Activated T-helper 2 cell treated with anti-CD3 and anti-CD28 coated beads, Interferon-gamma antibody, Interleukin-2, Interleukin-4, amounts not matched to agents 10 μg/mL and 5 μg/mL and 100 μg/mL, durations not matched to agents 14 hours and 24 hours and 36 hours (primary cell): ENCODE measurements at places on chromosomes 4 and X. TPM values are rescaled to one million over a fixed set of nuclear protein-coding genes. Genes with fewer than 3 reads are reported as not detected.

GRCh38 chrX:18994713-18995112 is 10.8 kb upstream of the PHKA2 start:
- DNase-seq: no peak

GRCh38 chr4:95045429-95045828 is 287.7 kb downstream of the BMPR1B start:
- no peak for DNase-seq

DNA sequence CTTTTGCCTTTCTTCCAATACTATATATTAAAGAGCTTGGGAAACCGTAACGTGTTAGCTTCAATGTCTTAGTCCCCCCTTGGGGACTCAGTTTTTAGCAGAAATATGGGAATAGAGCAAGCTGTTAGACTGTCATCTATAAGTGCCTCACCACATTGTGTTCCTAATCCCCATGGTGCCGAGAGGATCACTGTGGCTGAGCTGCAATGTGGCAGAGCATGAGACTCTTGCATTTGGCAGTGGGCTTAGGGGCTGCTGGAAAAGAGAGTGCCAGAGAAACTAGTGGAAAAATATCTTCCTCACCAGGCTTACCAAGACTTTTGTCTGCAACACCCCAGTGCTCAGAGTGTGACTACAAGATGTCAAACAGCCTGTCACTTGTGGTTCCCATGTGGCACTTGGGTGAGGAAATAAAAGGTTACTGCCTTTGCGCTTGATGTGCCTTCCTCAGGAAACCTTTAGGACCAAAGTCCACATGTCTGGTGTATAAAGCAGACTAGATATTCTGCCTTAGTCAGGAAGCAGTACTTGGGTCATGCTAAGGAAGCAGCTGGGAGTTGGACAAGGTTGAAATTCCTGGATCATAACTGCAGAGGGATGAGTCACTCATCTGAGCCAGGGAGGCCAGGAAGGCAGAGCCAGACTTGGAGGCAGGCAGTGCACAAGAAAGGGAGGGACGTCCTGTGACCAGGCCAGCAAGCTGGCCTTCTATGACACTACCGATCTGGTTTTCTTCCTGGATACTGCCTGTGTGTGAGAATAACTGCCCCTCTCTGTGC is 9.7 kb upstream of the MAGEA4 start:
- no peak for DNase-seq

- DNase-seq: no peak
These were observed 23.8 kb downstream of the SSX1 start for GRCh38 chrX:48278958-48279357.

DNA sequence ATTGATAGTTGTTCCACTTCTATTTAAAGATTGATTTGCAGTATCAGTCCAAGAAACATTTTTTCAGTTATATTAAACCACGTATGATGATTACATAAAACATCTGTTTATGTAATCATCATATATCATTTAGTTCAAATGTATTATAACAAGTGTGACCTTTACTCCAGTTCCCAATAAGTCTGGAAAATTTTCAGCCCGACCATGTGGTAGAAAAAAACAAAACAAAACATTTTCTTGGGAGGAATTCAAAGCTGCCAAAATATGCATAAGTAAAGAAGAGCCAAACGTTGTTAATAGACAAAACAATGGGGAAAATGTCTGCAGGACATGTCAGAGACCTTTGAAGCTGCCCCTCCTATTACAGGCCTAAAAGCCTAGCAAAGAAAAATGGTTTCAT is 709.1 kb downstream of the FAT4 start:
- no peak for DNase-seq

GRCh38 chr4:174265916-174266315 is 17.6 kb downstream of the FBXO8 start:
- DNase-seq: no peak

DNA sequence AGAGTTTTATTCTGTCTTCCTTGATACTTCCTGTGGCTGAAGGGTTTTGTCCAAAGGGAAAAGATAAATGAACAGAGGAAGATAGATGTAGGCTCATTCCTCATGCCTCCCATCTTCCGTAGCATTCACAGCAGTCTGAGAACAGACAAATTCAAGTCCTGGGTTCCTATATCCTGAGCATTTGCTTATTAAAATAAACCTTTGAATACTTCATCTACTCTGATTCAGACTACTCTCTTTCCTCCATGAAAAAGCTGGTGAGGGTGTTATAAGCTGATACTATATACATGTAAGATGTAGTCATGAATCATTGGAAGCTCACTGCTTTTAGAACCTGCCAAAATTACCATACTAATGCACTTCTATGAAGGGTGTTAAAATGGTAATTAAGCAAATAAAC is 61.2 kb downstream of the GAB1 start:
- no peak for DNase-seq

GRCh38 chrX:10901290-10901633 is 209.9 kb upstream of the HCCS start:
- no peak for DNase-seq

- DNase-seq: no peak
These were observed 55.9 kb downstream of the CPLX1 start for GRCh38 chr4:770022-770421.

- no peak for DNase-seq
These were observed 588.2 kb upstream of the ADGRL3 start for GRCh38 chr4:60611762-60612496.

DNA sequence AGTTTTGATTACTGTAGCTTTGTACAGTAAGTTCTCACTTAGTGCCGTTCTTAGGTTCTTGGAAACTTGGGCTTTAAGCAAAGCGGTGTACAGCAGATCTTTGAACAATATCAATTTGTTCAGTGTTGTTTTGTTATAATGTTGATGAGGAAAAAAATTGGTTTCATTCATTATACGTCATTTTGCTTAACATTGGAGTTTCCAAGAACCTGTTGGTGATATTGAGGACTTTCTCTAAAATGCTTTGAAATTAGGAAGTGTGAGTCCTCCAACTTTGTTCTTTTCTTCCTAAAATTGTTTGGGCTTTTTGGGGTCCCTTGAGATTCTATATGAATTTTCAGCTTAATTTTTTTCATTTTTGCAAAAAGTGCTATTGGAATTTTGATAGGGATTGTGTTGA is 49.1 kb downstream of the STAG2 start:
- no peak for DNase-seq

DNA sequence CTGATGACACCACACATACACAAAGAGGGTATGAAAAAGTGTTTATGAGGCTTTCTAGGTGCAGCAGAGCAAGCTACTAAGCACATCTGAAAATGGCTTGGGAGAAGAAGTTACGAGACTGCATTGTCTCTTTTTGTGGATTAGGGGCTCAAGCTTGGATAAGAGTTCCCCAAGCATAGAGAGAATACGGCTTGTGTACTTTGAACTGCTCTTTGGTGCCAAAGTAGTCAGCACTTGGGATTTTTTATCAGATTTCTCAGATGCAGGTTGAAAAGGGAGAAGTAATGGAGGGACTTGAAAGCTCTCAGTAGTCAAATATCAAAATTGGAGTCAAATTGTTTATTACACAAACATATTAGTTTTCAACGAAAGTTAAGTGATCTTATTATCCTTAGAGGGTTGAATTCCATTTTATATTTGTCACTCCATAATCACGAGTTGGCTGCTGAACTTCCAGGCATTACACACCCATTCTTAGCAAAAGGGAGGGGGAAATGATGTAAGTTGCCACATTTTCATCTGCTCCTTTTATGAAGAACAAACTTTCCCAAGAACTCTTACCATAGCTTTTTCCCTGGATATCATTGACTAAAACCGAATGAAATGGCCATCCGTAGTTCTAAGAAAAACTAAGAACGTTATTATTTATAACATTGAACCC is 1904.9 kb downstream of the PCDH7 start:
- DNase-seq: no peak

- DNase-seq: no peak
These were observed 144.8 kb upstream of the SLIT2 start for GRCh38 chr4:20106921-20107320.

DNA sequence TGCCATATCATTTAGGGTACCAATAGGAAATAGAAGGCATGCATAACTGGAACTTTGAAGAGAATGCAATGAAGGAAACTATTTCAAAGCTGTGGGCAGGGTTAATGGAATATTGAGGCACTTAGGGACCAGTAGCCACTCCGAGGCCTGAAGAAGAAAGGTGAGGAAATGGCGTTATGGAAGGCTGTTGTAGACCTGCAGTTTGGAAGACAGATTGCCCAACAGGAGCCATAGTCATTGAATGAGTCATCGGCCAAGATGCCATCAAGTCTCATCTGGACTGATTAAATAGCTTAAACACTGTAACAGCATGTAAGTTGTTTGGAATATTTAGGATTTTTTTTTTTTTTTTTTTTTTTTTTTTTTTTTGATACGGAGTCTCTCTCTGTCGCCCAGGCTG is 11.6 kb downstream of the CXCL13 start:
- DNase-seq: no peak

- DNase-seq: no peak
These were observed 12.5 kb downstream of the IRF2 start for GRCh38 chr4:184461711-184462441.

- no peak for DNase-seq
These were observed 897.7 kb upstream of the EPHA5 start for GRCh38 chr4:66568001-66568400.

DNA sequence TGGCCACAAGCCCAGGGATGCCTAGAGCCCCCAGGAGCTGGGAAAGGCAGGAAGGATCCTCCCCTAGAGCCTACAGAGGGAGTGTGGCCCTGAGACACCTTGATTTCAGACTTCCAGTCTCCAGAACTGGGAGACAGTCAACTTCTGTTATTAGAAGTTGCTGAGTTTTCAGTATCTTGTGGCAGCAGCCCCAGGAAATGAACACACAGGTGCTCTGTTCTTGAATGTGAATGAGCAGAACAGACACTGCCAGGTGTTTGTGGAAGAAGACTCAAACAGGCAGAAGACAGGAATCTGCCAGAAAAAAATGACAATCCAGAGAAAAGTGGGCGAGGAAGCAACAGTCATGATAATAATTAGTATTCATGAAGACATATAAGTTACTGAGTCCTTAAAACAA is 64.5 kb upstream of the STS start:
- no peak for DNase-seq

- no peak for DNase-seq
These were observed 27.0 kb downstream of the BLOC1S4 start for GRCh38 chr4:6742989-6743388.

GRCh38 chrX:13571136-13571535 is 1.7 kb downstream of the EGFL6 start:
- no peak for DNase-seq

DNA sequence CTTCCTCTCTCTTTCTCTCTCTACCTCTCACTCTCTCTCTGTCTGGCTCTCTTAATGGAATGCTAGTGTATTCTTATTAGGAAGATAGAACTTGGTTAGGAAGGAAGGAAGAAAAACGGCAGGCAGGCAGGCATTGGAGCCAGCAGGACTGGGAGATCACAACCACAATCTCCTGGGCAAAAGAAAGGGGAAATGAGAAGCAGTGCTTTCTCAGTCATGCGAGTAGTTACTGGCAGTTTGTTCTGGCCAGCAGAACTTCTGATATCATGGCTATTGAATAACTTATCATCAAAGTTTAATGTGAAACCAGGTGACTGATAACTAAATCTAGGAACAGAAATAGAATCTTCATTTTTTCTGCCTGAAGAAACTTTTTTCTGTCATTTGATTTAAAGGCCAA is 60.9 kb upstream of the PAGE1 start:
- DNase-seq: no peak

DNA sequence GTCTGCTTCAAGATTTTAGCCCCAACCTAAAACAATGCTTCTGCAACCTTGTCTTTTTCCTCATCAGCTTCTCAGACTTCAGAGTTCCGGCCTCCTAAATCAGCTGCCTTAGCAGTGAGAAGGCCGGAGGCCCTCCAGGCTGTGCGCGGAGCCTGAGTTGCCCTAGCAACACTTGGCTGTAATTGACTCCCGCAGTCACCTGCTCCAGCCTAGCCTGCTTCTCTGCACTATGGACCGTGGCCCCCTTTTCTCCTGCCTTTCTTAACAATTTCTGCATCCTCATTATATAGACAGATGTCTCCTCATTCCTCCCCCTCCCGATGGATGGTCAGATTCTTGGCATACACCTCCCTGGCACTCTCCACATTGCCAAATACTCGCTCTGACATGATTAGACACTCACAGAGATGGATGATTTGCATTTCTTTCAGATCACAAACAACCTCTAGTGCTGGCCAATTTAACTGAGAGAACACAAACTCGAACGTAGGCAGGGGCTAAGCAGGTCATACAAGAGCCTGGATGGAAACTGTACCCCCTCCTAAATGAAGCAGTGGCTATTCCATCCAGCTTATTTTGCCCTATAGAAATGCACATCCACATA is 9.5 kb upstream of the HUWE1 start:
- no peak for DNase-seq

- no peak for DNase-seq
These were observed 189.5 kb downstream of the CENPC start for GRCh38 chr4:67355806-67356205.

- no peak for DNase-seq
These were observed 55.7 kb downstream of the BTC start for GRCh38 chr4:74738464-74739143.

DNA sequence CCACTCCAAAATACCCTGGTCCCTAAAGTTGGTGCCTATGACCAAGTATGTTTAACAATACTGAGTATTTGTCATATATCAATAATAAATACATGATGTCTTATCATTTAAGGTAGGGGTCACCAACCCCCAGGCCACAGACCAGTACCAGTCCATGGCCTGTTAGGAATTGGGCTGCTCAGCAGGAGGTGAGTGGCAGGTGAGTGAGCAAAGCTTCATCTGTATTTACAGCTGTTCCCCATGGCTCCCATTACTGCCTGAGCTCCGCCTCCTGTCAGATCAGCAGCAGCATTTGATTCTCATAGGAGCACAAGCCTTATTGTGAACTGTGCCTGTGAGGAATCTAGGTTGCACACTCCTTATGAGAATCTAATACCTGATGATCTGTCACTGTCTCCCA is 126.2 kb downstream of the HNRNPD start:
- DNase-seq: no peak

DNA sequence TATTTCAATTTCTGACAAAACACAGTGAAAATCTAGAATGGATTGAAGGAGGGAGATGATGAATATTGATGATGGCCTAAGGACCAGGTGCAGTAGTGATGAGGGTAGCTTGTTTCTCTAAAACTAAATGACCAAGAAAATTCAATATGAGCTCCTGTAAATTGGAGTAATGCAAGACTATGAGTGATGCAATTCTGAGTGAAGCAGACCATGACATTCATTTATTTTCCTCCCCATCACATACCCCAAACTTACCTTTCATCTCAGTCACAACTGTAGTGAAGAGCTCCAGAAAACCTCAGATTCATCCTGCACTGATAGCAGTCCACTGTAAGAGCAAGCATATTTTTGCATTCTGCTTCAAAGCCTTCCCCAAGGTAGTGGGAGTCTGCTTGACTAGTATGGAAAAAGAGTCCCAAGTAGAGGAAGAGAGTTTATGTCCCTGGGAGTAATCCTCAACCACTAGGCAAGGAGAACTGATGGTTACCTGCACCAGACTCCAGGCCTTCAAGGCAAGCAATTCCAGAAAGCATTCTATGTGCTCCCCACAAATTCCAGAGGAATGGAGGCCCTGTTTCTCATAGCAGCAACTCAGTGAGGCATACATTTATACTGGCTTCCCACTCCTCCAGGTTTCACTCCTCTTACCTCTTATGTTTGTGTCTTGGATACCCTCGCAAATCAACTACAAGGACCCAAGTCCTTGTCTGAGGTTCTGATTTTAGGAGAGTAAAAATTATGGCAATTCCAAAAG is 47.2 kb downstream of the CXCL1 start:
- DNase-seq: no peak

The MAOB gene
- 10.3 and 11.6 TPM in 2 replicates for total RNA-seq

The GNPDA2 gene
- 13.3 and 16.6 TPM in 2 replicates for total RNA-seq

The ETDA gene
- not detected in 2 replicates for total RNA-seq

The HAND2 gene
- not detected in 2 replicates for total RNA-seq

The PCDH18 gene
- total RNA-seq: not detected in 2 replicates

The SMC1A gene
- 134 and 136 TPM in 2 replicates for total RNA-seq
